ENCODE measurements at places on chromosomes 12 and 14.

- DNase-seq = no peak
These were observed 69.7 kb downstream of the TSPAN11 start for GRCh38 chr12:30996255-30996654.

DNA sequence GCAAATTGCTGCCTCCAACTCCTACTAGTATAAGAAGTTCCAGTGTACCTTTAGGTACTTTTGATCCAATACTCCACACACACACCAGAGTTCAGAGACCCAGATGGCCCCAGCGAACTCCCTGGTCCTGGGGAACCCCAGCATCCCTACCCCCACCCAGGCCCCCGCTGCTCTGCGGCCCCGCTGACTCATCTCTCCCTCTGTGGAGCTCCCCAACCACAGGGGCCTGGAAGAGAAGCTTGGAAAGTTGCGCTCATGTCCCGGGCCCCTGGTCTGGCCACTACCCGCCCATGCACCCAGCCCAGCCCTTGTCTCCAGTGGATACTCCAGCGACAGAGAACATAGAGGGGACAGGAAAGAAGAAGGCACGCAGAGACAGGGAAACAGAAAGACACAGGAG lies 4.2 kb upstream of the SP7 start:
- no peak for DNase-seq

- no peak for DNase-seq
These were observed 43.0 kb upstream of the LRRC10 start for GRCh38 chr12:69653703-69654102.

- DNase-seq = no peak
These were observed 9.9 kb downstream of the FSCB start for GRCh38 chr14:44497148-44497547.

GRCh38 chr12:83092129-83092528 lies 405.4 kb downstream of the TMTC2 start:
- no peak for DNase-seq

- DNase-seq = no peak
These were observed 125.9 kb downstream of the CCER1 start for GRCh38 chr12:90829044-90829443.

DNA sequence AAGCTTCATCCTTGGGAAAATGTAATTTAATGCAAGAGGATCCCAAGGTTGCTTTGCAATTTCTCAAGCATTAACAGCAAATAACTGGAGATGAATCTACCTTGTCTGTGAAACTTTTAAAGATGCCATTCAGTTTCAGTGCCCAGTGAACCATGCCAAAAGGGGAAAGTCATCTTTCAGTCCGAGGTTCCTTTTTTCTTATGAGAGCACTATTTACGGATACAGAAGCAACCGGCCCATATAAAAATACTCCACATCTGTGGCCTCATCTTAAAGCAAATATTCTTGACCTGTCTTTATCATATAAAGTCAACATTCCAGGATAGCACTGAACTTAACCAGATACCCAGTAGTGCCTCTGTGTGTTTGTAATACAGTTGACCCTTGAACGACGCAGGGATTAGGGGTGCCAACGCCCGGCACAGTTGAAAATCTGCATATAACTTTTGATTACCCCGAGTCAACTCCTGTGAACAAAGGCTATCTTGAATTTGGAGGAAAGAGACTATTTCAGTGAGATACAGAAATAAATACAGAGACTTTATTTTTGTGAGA lies 209.4 kb downstream of the PCNX1 start:
- no peak for DNase-seq

DNA sequence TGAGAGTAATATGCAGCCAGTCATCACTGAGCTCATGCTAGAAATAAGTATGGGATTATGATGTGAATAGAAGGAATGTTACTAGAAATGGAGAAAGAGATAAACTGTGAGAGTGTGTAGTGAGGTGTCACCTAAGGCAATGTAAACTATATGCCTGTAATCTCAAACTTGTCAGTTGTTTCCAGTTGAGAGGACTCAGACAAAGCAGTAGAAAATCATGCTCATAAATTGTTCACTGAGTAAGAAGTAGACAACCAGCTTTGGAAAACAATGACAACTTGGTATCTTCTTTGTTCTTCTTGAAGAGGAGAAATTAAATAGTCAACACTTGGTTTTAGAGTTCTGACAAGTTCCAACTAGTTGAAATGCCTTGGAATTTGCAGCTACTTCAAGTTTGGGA lies 148.5 kb upstream of the OR4E1 start:
- DNase-seq = no peak

DNA sequence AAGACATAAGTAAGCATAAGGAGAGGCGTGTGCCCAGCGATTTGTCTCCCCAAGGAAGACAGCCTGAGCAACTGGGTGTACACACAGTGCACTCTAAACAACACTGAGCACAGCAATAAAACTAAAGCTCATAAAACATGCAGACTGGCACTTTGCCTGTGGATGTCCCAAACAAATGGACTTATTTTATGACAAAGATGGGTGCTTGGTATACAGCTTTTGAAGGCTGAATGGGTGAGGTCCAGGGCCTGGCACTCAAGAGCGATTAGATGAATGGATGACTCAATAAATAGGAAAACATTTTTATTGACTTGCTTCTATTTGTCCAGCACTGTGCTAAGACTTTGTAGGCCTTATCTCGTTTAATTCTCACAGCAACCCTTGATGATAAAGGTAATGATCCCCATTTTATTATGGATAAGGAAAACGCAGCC lies 28.5 kb downstream of the LGMN start:
- DNase-seq = no peak

DNA sequence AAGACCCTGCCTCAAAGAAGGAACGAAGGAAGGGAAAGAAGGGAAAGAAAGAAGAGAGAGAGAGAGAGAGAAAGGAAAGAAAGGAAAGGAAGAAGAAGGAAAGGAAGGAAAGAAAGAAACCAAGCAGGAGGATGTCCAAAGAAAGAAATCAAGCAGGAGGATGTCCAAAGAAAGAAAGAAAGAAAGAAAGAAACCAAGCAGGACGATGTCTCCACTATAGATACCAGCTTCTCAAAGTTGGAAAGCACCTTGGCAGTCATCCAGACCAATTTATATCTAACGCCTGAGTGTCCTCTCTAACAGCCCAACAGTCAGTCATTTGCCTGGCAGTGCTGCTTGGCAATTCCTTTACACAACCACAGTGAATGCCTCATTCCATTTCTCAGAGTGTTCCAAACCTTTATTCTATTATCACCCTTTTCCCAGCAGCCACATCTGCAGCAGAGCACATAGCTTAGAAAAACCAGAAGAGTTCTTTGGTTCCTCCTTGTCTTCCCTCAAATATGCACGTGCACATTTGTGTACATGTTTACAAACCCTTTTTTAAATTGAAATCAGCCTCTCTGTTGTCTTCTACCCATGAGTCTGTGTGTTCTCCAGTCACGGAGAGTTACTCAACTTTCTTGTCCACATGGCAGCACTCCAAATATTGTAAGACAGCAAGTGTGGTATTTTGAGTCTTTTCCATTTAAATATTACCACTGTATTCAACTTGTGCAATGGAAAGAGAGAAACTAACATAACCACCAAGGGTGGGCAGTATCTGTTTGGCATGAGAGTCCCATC lies 138.4 kb downstream of the STXBP6 start:
- no peak for DNase-seq

DNA sequence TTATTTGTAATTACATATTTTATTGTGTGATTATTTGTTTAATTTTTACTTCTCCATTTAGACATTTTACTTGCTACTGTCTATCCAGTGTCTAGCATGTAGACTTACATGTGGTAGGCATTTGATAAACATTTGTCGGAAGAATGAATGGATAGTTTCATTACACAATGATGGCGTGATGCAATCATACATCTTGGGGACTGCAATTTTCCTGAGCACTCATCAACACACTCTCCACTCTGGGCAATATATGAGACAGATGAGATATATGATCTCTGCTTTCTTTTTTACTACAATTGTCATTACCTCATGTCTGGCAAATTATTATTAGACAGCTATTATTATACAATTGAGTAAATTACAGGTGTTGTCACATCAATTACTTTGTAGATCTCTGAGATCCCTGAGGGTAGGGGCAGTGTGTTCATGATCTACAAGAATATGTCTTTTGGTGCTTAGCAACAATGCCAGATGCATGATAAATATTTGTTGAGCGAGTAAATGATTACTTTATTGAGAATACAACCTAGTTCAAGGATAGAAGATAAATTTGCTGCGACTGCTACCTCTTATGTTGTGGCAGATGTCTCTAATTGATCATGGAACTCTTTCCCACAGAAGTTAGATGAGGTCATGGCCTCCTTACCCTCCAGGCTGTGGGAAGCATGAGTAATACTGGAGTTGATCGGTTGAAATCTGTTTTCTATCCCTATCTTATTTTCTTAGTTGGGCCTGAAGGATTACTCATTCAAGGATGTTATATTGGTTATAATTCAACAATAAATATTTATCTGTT lies 416.0 kb downstream of the LRIG3 start:
- no peak for DNase-seq

DNA sequence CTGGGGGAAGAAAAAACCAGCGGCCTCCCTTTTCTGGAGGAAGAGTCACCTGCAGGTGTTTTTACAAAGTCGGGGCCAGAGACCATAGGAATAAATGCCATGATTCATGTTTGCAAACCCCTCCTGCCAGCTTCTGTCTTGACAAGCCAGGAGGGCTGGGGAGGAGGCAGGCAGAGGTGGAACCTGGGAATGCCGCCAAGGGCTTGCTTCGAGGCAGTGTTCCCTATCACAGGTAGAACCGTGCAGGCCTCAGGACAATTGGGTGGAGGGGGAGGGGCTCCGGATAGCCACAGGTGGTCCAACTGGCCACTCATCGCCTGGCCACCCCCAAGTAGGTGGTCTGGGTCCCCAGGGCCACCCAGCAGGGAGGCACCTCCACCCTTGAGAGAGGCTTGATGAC lies 14.2 kb upstream of the DLK1 start:
- DNase-seq = no peak

- DNase-seq = no peak
These were observed 165.0 kb downstream of the GRIN2B start for GRCh38 chr12:13816394-13816793.

DNA sequence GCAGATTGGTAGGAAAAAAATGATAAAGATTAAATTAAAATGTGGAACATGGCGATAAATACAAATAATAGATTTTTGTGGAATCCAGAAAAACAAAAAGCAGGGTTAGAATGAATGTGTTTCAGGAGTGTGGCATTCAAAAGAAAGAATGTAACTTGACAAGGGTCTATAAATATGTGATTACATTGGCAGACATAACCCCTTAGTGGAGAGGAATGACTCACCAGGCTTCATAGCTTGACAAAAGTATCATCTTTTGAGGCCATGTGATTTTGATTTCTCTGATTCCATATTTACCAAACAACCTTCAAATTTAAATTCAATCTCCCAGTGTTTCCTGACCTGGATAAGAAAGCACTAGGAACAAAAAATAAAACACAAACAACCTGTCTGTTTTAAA lies 24.4 kb upstream of the MGST1 start:
- DNase-seq = no peak

DNA sequence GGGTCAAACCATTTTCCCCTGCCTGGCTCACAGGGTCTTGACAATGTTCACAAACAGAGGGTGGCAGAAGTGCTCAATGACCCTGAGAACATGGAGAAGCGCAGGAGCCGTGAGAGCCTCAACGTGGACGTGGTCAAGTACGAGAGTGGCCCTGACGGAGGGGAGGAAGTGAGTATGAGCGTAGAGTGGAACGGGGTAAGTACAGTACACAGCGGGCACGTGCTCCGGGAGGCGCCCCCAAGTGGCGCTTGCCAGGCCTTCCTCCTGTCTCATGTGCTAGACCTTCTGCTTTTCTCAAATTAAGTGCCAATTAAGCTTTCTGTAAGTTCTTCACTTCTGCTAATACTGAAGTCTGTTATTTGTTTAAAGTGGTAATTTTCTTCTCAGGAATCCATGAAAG lies 35.9 kb downstream of the XRCC3 start:
- DNase-seq = no peak

DNA sequence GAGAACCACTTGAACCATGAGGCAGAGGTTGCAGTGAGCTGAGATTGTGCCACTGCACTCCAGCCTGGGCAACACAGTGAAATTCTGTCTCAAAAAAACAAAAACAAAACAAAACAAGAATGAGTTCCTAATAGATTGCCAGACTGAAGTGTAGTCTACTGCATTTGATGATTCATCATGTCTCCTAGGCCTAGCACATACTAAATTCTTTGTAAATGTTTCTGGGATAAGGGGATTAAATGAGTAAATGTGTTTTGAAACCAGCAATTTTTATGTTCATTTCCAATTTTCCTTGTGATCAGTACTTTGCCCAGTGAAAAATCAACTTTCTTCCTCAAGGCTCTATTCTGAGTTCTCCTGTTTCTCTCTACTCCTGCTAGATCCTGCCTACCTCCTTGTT lies 2.9 kb upstream of the DYRK2 start:
- DNase-seq = no peak
